ENCODE measurements at places on chromosomes 1 and 21.

- DNase-seq, result no peak
Measured at GRCh38 chr1:111638320-111638719, 18.7 kb downstream of the RAP1A start.

GRCh38 chr21:43758811-43759210 lies 17.3 kb downstream of the CSTB start:
- DNase-seq, result no peak

GRCh38 chr1:207298636-207299398 lies 22.7 kb upstream of the CD55 start:
- no peak for DNase-seq

GRCh38 chr1:1593834-1594601 lies 5.9 kb downstream of the FNDC10 start:
- no peak for DNase-seq

DNA sequence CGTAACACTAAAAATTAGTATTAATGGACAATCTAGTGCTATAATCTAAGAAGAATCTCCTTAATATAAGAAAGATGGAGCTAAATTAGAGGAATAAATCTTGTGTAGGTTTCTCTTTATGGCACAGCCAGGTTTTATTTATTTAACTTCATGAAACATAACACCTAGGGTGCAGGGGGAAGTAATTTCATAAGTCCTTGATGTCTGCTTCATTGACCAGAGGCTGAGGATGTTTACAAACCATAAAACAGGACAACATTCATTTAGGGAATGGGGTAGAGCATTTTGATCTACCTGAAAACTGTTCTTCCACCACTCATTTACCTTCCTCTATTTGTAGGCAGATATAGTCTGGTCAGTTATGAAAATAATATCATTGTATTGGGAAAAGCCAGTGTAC lies 95.5 kb downstream of the NGF start:
- DNase-seq, result peak; percentile 36

GRCh38 chr1:150056407-150056806 lies 11.2 kb upstream of the VPS45 start:
- DNase-seq, result no peak

DNA sequence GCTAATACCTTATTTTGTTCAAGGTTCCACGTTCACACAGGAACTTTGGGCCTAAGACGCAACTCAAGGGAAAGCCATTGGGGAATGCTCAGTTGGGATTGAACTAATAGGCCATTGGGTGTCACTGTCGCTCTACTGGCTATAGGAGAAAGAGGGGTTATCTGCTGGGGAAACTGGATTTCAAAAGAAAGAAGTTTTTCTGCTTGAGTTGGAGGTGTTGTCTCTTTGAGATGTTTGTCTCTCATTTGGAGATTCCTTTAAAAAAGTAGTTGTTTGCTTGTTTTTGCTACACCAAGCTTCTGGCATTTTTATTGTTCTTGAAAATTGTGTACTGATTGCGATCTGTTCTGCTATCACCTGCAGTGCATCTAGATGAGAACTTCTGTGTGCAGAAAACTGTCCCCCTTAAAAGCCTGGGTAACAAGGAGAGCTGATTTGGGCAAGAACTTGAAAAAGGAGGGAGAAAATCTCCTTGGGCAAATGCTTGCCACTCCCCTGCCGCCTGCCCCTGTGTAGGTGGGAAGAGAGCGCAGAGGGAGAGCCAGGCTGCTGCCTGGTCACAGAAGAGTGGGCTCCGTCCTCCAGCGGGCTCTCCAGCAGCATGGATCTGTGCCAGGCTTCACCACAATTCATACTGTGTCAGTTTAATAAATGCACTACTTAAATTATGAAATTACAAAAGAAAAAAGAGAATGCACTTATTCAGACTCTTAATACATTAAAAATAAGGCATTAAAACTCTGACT lies 39.9 kb downstream of the PEX14 start:
- peak; percentile 76 for DNase-seq

- no peak for DNase-seq
Measured at GRCh38 chr1:3988431-3988830, 88.4 kb upstream of the C1orf174 start.

- DNase-seq, result no peak
Measured at GRCh38 chr1:71434240-71434639, 353.4 kb upstream of the ZRANB2 start.

GRCh38 chr1:235720544-235720943 lies 71.0 kb upstream of the GNG4 start:
- DNase-seq, result no peak

DNA sequence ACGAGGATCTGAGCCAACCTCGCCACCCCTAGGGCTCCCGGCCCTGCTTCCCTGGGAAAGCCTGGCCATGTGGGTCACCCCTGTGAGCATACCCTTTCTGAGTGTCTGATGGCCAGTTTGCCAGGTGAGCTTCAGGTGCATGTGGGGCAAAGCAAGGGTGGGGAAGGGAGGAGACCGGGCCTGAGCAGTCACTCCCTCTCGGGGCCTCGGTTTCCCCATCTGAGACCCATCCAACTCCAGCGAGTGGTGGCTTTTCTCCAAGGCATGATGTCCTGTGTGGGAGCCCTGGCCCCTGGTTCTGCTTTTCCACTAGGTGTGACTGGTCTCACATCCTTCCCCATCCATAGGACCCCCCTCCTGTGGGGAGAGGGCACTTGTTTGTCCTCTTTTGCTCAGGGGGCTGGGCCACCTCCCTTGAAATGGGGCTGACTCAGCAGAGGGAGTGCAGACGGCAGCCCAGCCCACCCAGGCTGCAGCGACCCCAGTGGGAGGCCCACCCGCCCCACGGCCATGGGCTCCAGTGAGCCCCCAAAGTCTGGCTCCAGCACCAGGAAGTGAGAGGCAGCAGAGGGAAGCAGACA lies 1.7 kb upstream of the WNT9A start:
- no peak for DNase-seq

DNA sequence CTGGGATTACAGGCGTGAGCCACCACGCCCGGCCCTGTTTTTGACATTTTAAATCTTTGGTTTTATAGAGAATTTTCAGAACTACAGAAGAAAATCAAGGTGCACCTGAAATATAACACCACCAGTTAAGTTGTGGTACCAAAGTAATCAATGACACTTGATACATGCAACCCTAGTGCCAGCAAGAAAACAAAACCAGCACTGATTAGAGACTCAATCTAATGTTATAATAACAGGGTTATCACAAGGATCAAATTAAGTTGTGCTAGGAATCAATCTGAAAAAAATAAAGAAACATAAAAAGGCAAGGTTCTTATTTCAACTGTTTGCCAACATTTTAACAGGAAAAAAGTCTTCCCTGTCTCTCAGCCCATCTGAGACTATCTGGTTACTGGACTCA lies 23.8 kb downstream of the TGFBR3 start:
- DNase-seq, result no peak

- DNase-seq, result no peak
Measured at GRCh38 chr1:160781186-160781766, 14.7 kb upstream of the LY9 start.

- DNase-seq, result no peak
Measured at GRCh38 chr1:219184337-219184736, 10.7 kb downstream of the LYPLAL1 start.

DNA sequence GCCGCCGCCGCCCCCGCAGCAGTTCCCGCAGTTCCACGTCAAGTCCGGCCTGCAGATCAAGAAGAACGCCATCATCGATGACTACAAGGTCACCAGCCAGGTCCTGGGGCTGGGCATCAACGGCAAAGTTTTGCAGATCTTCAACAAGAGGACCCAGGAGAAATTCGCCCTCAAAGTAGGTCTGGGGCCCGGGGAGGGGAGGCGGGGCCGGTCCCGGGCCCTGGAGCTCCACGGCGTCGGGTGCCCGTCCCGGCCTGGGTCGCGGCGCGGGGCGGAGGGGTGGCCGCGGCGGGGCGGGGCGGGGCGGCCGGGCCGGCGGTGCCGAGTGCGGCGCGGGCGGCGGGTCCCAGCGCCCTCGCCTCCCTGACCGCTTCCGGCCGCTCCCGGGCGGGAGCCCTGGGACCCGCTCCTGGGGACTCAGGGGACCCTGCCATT lies 646 bp downstream of the MAPKAPK2 start:
- peak; percentile 20 for DNase-seq

- DNase-seq, result no peak
Measured at GRCh38 chr1:6861075-6861724, 75.9 kb downstream of the CAMTA1 start.

DNA sequence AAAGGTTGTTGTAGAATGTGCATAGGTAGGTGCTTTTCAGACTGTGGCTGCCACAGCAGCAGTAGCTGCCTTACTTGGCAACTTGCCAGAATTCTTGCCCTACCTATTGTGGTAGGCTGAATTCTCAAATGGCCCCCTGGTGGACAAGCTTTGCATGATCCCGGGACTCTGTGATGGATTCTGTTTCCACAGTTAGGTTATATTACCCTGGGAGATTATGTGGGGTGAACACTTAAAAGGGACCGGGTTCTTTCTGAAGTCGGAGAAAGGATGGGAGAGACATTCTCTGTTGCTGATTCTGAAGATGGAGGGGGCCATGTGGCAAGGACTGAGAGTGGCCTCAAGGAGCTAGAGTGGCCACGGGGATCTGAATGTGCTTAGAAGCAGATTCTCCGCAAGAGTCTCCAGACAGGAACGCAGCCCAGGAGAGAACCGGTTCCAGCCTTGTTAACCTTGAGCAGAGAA lies 32.1 kb upstream of the KCNE1 start:
- DNase-seq, result peak; percentile 19

DNA sequence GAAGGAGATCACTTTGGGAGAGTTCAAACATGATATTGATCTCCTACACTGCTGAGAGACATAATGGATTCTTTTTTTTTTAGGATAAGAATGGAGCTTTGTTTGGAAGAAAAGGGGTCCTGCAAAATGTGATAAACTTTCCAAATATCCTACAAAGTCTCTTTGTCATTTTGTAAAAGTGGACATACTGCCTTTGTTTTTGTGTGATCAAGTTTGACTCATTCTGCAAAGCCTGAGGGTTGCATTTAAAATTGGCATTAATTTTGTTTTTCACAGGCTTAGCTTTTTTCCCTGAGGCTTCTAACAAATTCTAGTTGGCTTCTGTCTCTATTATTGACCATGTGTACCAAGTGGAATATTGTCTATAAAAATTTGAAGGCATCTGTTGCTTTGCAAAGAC lies 113.2 kb downstream of the AK5 start:
- DNase-seq, result no peak

DNA sequence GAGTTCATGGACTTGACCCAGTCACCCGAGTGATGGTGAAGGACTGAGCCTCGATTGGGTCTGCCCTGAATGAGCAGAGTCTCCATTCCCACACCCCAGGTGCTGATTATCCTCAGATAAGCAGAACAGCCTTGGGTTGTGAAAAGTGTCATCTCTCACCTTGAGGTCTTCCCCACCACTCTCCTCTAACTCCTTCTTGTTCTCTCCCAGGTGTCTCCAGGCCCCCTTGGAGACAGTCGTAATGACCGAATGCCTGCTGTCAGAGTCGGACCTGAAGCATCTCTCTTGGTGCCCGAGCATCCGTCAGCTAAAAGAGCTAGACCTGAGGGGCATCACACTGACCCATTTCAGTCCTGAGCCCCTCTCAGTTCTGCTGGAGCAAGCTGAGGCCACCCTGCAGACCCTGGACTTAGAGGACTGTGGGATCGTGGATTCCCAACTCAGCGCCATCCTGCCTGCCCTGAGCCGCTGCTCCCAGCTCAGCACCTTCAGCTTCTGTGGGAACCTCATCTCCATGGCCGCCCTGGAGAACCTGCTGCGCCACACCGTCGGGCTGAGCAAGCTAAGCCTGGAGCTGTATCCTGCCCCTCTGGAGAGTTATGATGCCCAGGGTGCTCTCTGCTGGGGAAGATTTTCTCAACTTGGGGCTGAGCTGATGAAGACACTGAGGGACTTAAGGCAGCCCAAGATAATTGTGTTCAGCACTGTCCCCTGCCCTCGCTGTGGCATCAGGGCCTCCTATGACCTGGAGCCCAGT lies 3.4 kb downstream of the PRAMEF12 start:
- no peak for DNase-seq

DNA sequence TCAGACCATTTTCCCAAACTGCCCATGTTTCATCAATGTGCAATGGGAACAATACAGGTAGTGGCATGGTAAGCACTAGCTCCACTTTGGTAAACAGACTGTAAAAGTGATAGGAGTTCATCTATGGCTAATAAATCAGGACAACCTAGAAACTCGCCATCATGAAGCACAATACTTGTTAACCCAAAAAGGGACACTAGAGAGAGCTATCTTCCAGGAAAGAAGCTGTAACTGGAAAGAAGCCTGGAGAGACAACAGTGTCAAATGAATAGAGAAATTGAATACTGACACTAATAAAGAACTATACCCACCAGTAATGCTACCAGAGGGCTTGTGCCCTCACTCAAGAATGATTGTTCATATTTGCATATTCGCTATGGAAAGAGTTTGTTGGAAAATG lies 164.7 kb upstream of the RGS18 start:
- no peak for DNase-seq

GRCh38 chr1:75472971-75473603 lies 137.8 kb downstream of the SLC44A5 start:
- DNase-seq, result no peak

- no peak for DNase-seq
Measured at GRCh38 chr1:81308191-81308590, 492.5 kb upstream of the ADGRL2 start.

- DNase-seq, result no peak
Measured at GRCh38 chr1:110233861-110234260, 23.7 kb downstream of the KCNC4 start.

DNA sequence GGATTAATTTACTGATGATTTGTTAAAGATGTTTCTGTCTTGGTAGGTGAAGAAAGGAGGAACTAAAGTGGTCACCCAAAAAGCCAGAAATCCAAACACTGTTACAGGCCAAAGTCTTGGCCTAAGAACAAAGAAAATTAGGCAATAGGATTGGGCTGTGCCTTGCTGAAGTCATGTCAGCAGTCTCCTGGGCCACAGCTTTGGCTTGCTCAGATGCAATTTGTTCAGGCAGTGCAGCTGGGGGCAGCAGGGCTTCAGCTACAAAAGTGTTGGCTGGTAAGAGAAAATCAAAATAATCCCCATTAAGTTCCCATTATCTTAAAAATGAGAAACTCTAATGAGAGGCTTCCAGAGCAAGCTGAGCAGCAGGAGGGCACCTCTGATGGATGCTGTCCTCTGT lies 14.0 kb upstream of the RAP1A start:
- no peak for DNase-seq

DNA sequence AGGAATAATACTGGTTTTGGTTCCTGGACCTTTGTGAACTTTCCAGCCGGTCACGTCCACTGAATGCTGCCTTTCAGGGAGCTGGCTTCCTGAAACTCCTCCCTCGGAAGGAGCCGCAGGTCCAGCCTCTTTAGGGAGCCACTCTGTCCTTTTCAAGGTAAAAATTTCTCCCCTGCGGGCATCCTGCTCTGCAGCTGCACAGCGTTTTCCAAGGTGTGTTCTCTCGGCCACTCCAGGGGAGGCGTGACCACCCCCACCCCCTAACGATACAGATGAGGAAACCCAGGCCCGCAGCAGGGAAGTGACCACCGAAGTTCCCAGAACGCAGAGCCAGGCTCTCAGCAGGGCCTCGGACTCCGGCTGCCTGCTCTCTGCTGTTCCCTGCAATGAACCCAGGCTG lies 21.5 kb downstream of the PADI2 start:
- no peak for DNase-seq

GRCh38 chr21:45583831-45584509 lies 41.7 kb upstream of the SLC19A1 start:
- DNase-seq, result no peak

GRCh38 chr1:173733912-173734311 lies 19.1 kb downstream of the KLHL20 start:
- no peak for DNase-seq

All from NCI-H1105 treated with DMSO at 0.1 percent for 48 hours (cell line).